ENCODE measurements at places on chromosomes 12 and 14. TPM values are rescaled to one million over a fixed set of nuclear protein-coding genes. Genes with fewer than 3 reads are reported as not detected.
A peak's percentile ranks its signal among the peaks of the same experiment; 100 is the strongest.

DNA sequence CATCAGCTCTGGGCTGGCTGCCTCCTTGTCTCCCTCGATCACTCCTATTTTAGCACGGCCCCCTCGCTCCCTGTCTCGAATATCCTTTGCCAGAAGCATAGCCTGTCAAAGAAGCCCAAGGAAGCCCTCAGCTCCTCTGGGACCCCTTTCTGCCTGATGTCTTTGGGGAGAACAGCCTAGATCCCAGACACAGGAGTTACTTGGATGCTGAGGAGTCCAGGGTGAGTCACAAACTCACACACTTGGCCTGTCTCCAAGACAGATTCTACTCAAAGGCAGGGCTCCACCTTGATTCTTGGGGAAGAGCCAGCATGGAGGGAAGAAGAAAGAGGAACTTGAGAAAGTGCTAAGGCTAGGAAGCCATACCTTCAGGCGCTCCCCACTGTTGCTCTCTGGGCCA lies 8.1 kb downstream of the AVIL start:
- no peak overlapping the region for H3K27ac ChIP-seq
- H3K4me1 ChIP-seq, result no peaks in the 10 kb centered on the region
- peaks cover 12% of the 10 kb centered on the region for H3K36me3 ChIP-seq
- H3K4me3 ChIP-seq, result no peak overlapping the region

DNA sequence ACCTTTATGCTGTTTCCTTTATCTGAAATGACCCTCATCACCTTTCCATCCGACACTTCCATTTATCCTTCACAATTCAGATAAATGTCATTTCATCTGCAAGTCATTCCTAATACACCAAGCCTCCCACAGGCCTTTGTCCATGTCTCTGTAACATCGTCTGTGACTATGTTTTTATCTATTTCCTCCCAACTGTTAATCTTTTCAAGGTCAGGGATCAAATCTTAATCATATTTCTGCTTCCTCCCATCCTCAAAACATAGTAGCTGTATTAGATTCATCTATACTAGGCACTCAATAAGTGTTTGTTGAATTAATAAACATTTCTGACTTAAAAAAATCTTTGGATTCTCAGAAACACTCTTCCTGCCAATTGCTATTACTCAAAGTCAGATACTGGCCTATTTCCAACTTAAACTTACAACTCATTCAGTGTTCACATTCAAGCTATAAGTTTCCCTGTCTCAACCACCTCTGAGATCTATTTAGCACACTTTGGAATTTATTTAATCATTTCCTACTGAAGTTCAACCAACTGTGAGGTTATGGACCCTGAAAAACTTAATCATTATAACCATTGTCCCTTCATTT lies 100.2 kb upstream of the ALX1 start:
- no peaks in the 10 kb centered on the region for H3K36me3 ChIP-seq
- H3K27ac ChIP-seq, result no peak overlapping the region
- H3K27me3 ChIP-seq, result no peaks in the 10 kb centered on the region
- DNase-seq, result no peak
- H3K4me1 ChIP-seq, result no peaks in the 10 kb centered on the region

- DNase-seq, result no peak
- H3K36me3 ChIP-seq, result no peaks in the 10 kb centered on the region
- no peaks in the 10 kb centered on the region for H3K4me1 ChIP-seq
- H3K27ac ChIP-seq, result no peak overlapping the region
- H3K4me3 ChIP-seq, result no peak overlapping the region
Observed at GRCh38 chr12:16350682-16351081, 3.2 kb downstream of the MGST1 start.

- no peaks in the 10 kb centered on the region for H3K4me1 ChIP-seq
- no peak for DNase-seq
- no peaks in the 10 kb centered on the region for H3K27me3 ChIP-seq
Observed at GRCh38 chr12:95304673-95305198, 87.1 kb downstream of the VEZT start.

GRCh38 chr14:65101631-65102440 lies 481 bp downstream of the MAX start:
- peak; percentile 50 for DNase-seq
- H3K27me3 ChIP-seq, result no peaks in the 10 kb centered on the region
- peaks cover 19% of the 10 kb centered on the region for H3K4me1 ChIP-seq

DNA sequence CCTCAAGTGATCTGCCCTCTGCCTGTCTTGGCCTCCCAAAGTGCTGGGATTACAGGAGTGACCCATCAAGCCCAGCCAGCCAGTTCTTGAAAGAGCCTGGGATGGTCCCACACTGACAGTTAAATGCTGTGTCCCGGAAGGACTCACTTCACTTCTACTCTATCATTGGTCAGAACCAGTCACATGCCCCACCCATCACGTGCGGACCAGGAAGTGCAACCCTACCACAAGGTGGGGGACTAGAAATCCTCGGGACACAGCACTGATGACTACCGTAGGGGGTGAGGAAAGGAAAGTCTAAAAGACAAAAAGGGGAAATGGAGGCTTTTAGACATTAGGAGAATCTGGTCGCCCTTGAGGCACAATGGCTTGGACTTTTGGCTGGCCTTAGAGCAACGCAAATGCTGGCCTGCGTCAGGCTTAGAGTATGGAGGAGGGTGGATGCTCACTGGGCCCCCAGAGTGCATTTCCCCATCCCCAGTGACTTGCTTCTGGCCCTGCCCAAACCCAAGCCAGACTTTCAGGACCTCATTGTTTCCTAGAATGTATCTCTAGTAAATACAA lies 207.7 kb downstream of the TTC8 start:
- H3K27me3 ChIP-seq, result peaks cover 4% of the 10 kb centered on the region
- H3K4me3 ChIP-seq, result no peak overlapping the region
- no peak overlapping the region for H3K27ac ChIP-seq

GRCh38 chr12:78866518-78866917 lies 1.9 kb downstream of the SYT1 start:
- H3K27me3 ChIP-seq, result peaks cover 6% of the 10 kb centered on the region
- H3K36me3 ChIP-seq, result no peaks in the 10 kb centered on the region
- H3K4me1 ChIP-seq, result peaks cover 24% of the 10 kb centered on the region
- H3K27ac ChIP-seq, result no peak overlapping the region
- DNase-seq, result no peak

GRCh38 chr12:88036353-88036965 lies 7.3 kb upstream of the C12orf50 start:
- H3K27ac ChIP-seq, result no peak overlapping the region
- no peaks in the 10 kb centered on the region for H3K36me3 ChIP-seq
- peak overlapping the region; percentile 87 for H3K4me3 ChIP-seq
- DNase-seq, result no peak
- H3K27me3 ChIP-seq, result no peaks in the 10 kb centered on the region

DNA sequence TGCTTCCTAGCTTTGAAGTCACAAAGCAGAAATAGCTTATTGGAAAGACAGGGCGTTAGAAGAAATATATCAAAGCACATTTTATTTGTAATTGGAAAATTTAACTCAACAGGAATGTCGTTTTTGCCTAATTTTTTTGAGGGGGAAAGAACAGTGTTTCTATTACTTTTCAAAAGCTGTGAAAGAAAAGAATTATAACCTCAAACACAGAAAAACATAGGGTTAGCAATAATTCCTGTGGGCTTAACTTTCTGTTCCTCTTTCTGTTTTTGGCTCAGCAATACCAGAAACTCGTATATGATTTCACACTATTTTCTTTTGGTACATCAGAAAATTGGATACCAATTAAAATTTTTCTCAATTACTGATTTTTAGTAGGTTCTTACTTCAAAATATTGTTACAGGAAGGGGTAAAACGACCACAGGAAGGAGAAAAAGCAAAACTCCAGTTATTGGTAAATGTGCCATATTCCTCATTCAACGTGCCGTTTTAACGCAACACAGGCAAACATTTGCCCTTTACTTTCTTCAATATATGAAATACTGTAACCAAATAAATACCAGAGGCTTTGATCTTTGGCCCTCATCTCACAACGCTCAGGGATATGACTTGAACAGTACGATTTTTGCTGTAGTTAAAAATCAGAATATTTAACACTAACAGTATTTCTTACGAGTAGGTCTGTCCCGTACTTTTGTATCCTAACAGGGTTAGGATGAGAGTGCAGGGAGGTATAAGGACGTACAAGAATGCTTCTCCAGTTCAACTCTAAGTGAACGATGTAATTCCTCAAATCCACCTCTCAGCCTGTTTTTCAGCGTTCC lies 1.3 kb upstream of the RNU6-7 start:
- peaks cover 10% of the 10 kb centered on the region for H3K4me1 ChIP-seq
- peaks cover 2% of the 10 kb centered on the region for H3K27me3 ChIP-seq
- DNase-seq, result peak; percentile 11
- no peak overlapping the region for H3K27ac ChIP-seq

DNA sequence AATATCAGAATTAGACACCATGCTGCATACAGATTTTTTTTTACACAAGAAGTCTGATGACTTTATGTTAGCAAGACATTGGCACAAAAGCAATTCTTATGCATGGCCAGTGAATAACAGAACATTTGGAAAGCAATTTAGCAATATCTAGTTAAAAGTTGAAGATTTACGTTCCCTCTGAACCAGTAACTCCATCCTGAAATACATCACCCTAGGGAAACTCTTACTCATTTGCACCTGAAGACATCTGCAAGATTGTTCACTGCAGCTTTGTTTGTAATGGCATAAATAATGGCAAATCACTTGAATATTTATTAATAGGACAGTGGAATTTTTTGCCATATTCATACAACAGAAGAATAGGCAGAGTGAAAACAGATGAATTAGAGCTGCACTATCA lies 670.0 kb upstream of the NOVA1 start:
- H3K36me3 ChIP-seq, result no peaks in the 10 kb centered on the region
- no peaks in the 10 kb centered on the region for H3K4me1 ChIP-seq
- no peak overlapping the region for H3K27ac ChIP-seq
- H3K27me3 ChIP-seq, result no peaks in the 10 kb centered on the region
- DNase-seq, result no peak
- no peak overlapping the region for H3K4me3 ChIP-seq

Gene GLT8D2
- 1.4 TPM for total RNA-seq

Gene GDF3
- total RNA-seq, result 0.24 TPM

Gene CLEC2A
- total RNA-seq, result not detected

Gene PARP11
- total RNA-seq, result 10.4 TPM

Measured in thymus (tissue), 14 donors.